Head of caudate nucleus (tissue), 42 donors: ENCODE measurements at places on chromosomes 2 and 18.

DNA sequence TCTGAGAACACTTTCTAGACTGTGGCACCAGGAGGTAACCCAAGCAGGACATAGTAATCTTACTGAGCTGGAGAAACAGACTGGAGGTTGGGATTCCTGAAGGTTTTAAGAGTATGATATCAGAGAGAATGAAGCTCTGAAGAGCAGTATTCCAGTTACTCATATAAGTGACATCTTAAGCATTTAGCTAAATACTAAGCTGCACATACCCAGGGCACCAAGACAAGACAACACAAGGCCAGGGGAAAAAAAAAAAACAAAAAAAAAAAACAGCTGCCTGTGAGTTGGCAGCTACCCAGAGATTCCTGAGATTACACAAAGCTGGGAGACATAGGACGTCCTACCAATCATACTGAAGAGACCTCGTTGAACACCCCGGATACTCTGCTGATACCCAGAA is 175.8 kb downstream of the SRBD1 start:
- DNase-seq, result no peak

DNA sequence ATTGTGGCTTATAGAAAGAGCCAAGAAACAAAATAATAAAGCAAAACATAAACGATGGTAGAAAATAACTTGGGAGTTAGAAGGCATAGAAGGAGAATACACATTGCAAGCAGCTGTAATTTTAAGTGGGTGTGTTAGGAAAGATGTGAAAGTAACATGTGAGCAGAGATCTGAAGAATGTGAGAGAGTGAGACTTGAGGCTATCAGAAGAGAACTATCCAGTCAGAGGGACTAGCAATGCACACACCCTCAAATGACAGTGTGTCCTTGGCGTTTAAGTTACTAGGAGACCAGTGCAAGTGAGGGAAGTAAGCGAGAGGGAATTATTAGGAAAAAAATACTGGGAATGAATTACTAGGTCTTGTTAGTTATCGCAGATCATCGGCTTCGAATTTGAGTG is 304.9 kb downstream of the DSEL start:
- no peak for DNase-seq

DNA sequence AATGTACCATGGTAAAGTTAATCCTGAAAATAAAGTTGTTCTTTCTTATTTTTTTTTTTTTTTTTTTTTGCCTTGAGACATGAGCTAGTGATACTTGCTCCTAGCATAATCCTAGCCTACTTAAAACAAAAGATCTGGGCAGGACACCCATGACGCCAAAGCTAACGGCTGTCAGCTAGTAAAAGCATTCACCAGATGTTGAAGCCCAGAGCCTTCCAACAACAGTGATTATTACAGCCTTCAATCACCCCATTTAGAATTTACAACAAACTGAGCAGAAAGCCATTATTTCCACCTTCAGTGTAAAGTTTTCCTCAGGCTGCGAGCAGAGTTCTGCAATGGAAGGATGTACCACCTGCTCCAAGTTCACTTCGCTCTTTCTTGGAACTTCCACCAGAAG is 259.5 kb downstream of the SP3 start:
- DNase-seq, result no peak

DNA sequence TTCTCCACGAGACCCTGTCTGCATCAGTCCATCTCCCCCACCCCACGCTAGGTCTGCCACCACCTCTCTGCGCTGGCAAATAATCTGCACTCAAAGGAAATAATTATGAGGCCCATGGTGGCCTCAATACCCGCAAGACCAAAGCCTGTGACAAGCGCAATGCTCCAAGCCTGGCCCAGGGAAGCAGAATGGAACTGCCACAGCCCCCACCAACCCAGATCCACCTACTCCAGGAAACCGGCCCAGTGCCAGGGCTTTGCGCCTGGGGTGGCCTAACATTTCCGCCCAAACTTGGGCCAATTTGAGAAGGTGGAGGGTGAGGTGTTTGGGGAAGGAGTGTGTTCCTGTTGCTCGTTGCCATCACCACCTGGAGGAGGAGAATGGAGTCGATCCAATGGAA is 26.0 kb upstream of the ATOH8 start:
- DNase-seq, result no peak

DNA sequence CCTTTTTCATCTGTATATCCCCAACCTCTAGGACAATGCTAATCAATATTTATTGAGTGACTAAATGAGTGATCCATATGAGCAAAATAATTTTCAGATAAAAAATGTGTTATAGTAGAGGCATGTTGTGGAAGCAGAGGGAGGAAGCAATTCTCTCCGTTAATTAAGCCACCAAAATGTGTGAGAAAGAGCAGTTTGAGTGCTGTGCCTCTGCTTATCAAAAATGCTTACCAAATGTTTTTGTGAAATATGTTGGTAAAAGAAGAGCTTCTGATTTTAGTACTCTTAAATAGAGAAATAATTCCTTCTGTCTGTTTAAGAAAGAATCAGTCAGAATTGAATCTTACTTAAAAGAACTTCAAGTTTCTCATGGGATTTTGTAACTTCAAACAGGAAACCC is 90.3 kb downstream of the DTNA start:
- no peak for DNase-seq

DNA sequence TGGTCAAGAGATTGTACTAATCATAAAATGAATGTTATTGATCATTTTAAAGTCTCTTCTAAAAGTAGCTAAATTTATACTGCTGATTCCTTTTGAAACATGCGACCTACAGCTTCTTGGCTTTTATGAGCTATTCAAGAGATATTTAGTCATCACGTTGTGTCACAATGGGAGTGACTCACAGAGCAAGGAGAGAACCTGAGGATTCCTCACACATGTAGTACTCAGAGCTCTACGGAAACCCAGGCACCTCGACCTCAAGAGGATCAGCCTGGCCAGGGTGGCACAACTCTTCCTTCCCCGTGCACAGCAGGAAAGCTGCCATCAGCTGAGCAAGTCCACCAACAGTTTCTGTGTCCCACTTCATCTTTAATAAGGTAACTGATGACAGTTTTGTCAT is at the start of gene DHRS9:
DHRS9 (plus strand) TSS at position 223 of the 400 bp plus-strand sequence. CDS start 12,019 bp downstream, outside the sequence.
- DNase-seq, result peak; percentile 35

DNA sequence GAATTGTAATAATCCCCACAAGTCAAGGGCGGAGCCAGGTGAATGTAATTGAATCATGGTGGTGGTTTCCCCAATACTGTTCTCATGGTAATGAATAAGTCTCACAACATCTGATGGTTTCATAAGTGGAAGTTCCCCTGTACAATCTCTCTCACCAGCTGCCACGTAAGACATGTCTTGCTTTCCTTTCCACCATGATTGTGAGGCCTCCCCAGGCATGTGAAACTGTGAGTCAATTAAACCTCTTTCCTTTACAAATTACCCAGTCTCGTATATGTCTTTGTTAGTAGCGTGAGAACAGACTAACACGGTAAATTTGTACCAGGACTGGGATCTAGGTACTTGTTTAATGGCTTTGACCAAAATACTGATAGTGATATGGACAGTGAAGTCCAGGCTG is 744.3 kb upstream of the REG3G start:
- DNase-seq, result no peak
